Placental pericyte (primary cell): ENCODE measurements at places on chromosomes 6 and 20. TPM values are rescaled to one million over a fixed set of nuclear protein-coding genes. Genes with fewer than 3 reads are reported as not detected.

Gene STMND1
- total RNA-seq = not detected in 2 replicates

Gene HSPA12B
- total RNA-seq = under 0.01 TPM in 1 of 2 replicates, not detected in the other

Gene ATP6V1G2
- 0.43 and 1.5 TPM in 2 replicates for total RNA-seq

Gene PRSS35
- total RNA-seq = 0.44 and 0.72 TPM in 2 replicates

Gene BEND6
- total RNA-seq = 2.8 and 6.9 TPM in 2 replicates

Gene PLAGL2
- 5.3 and 6.8 TPM in 2 replicates for total RNA-seq

Gene ZSCAN31
- 2.0 and 3.7 TPM in 2 replicates for total RNA-seq

Gene NTSR1
- 0.22 and 29.8 TPM in 2 replicates for total RNA-seq

Gene NINL
- total RNA-seq = 7.2 and 13.3 TPM in 2 replicates
